ENCODE measurements at places on chromosomes 6 and 20.
A peak's percentile ranks its signal among the peaks of the same experiment; 100 is the strongest.

DNA sequence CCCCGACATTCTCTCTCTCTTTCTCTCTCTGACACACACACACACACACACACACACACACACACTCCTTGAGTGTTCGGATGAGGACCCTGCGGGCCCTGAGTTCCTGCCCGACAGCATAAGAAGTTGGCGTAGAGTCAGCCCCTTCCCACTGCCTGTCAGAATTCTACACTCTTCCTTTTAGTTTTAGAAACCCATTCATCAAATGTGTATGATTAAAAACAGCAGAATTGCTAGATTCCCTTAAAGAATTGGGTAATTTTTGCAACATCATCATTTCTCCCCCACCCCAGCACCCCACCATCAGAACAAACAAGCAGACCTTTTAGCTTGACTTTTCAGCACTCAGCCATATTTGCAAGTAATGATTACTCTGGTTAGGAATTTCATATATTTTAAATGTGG, 322.8 kb downstream of the FARS2 start:
- DNase-seq: no peak

- peak; percentile 87 for DNase-seq
Observed at GRCh38 chr20:62921119-62921687, 5.1 kb downstream of the DIDO1 start.

DNA sequence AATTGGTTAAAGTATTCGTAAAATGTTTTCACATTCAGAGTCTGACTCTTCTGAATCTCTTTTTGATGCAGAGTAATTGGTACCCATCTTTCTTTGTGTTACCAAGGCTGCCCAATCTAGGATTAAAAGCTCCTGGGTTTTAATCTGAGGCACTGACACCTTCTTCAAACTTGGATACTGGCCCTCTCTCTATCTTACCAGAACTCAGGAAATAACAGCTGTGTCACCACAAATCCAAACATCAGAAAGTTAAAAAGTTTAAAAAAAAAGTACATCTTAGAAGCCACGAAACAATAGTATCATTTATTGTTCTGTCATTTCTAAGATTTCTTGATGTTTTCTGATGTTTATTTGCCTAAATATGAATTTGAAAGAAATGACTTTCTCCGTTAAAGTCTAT, 255.5 kb upstream of the RUNX2 start:
- DNase-seq: no peak

DNA sequence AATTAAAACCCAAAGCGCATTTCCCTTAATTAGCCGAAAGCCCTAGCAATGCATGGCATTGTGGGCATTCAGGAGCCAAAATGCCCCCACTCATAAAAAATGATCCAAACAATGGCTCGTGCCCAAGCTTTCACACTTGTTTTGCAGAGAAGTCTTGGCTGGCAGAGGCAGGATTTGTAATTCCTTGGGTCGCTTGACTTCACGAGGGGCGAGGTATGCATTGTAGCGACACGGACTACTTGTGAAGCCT, 613 bp upstream of the SASH1 start:
- DNase-seq: no peak

- peak; percentile 73 for DNase-seq
Observed at GRCh38 chr6:15994814-15995459, 133.9 kb upstream of the MYLIP start.

GRCh38 chr6:117448732-117449485, 23.2 kb upstream of the ROS1 start:
- DNase-seq: no peak

DNA sequence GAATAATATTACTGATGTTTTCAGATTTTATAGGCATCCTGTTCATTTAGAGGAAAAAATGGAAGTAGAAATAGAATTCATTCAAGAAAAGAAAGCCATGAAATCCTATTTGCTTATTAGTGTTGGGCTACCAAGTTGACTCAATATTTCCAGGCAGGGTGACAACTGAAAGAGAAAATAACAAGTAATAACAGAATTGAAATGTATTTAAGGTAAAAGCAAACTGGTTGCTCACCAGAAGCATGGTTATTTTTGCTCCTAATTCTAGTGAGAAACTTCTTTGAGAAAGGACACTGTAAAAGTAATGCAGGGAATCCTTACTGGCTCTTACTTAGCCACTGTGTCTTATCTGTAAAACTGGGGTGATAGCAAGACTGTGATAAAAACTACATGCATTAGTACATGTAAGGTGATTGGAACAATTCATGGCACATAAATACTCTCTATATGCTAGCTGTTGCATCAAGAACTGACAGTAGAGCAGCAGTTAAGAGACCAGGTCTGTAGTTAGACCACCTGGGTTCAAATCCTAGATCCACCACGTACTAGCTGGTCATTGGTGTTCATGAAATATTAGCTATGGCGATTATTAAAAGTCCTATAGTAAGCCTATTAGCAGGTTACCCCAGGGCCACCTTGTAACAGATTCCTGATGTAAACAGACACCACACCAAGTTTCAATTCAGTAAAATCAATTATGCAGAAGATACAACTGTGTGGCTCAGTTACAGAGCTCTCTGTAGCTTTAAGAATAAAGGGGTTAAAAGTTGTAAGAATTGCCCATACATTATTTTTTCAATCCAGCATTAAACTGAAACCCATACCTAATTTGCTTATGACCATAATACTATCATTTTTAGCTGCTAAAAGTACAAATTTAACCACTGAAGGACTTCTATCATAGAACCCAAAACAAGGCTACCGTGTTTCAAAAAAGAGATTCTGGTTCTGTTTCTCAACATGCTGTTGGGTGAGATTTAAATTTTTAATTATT, 159.2 kb upstream of the COL21A1 start:
- no peak for DNase-seq

- no peak for DNase-seq
Observed at GRCh38 chr6:165976684-165977083, 191.0 kb downstream of the TBXT start.

- DNase-seq: no peak
Observed at GRCh38 chr6:99490608-99491007, 24.6 kb downstream of the USP45 start.
